ENCODE measurements at places on chromosomes 13 and 19. TPM values are rescaled to one million over a fixed set of nuclear protein-coding genes. Genes with fewer than 3 reads are reported as not detected.

GRCh38 chr13:39378306-39378705 lies 224.7 kb downstream of the LHFPL6 start:
- DNase-seq: no peak

DNA sequence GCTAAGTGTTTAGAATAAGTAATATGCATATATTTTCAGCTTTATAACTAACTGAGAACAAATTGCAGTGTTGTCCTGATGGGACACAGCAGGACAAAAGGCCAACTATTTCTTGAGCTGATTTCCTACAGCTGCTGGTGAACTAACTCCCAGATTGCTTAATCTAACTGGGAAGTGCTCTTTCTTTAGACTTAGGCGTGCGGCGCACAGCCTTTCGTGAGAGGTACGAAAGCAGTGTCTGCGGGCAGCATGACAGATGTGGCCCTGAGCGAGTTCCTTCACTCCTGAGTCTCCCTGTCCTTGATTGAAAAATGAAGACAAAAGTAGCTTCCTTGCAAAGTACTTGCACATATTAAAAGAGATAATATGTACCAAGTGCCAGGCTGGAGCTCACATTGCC lies 47.3 kb upstream of the NPAS1 start:
- no peak for DNase-seq

GRCh38 chr13:106029676-106030290 lies 505.7 kb downstream of the EFNB2 start:
- no peak for DNase-seq

DNA sequence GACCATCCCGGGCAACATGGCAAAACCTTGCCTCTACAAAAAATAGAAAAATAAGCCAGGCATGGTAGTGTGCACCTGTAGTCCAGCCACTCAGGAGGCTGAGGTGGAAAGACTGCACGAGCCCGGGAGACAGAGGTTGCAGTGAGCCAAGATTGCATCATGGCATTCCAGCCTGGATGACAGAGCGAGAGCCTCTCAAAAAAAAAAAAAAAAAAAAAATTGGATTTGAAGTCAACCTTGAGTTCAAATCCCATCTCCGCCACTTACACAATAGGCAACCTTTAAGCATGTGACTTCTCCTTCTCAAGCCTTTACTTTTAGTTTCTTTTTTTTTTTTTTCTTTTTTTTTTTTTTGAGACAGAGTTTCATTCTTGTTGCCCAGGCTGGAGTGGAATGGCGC lies 12.0 kb downstream of the KASH5 start:
- no peak for DNase-seq

TGFBR3L gene
- 0.45 TPM for polyA plus RNA-seq

CLC gene
- 5.5 TPM for polyA plus RNA-seq

GSX1 gene
- polyA plus RNA-seq: not detected

TARM1 gene
- polyA plus RNA-seq: not detected
